HT-29 (cell line): ENCODE measurements at places on chromosomes 12 and 14. TPM values are rescaled to one million over a fixed set of nuclear protein-coding genes. Genes with fewer than 3 reads are reported as not detected.
A peak's percentile ranks its signal among the peaks of the same experiment; 100 is the strongest.

DNA sequence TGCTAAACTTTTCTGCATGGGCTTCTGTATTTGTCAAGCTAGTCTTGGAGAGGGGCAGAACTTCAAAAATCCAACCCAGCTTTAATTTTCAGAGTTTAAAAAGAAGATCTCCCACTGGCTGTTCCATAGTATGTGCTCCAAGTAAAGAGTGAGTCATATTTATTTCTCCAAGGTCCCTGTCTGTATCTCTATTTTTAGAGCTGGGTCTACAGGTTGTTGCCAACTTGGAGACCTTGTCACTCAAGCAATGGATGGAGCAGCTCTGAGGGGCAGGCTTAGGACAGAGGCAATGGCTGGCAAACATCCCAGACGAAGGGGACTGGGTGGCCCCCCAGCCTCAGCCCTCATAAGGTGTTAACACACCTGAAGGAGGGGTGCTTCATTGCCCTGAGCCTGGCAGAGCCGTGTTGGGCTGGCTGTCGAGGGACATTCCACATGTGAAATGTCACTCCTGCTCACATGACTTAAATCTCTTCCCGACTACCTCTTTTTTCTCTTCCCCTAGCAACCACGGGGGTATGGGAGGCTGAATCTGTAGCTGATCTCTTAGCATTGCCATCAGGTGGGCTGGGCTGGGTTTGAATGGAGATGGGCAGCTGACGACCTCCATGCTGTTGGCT is 103.1 kb downstream of the SMOC1 start:
- DNase-seq, result no peak

- DNase-seq, result no peak
These were observed 95.2 kb downstream of the AACS start for GRCh38 chr12:125160281-125160955.

GRCh38 chr12:40149673-40150260 is 43.9 kb upstream of the SLC2A13 start:
- peak; percentile 60 for DNase-seq

GRCh38 chr12:2854669-2855453 is 2.0 kb downstream of the TEX52 start:
- DNase-seq, result peak; percentile 92

DNA sequence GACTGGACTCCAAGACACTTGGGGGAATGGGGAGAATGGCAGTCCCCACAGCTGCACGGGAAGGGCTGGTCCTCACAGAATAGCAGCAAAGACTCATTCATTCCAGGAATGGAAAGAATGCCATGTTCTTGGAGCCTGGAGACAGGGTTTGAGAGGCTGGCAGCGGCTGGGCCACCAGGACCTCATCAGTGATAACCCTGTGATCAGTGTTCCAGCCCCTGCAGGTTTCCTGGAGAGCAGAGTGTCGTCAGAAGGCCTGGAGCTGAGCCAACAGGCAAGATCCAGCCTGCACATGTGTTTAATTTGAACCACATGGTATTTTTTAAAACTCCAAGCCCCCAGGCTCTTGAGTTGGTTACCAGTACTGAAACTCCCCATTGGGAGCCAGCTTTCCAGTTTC is 11.3 kb downstream of the BDKRB1 start:
- no peak for DNase-seq

- no peak for DNase-seq
These were observed 137.2 kb upstream of the PLEKHA5 start for GRCh38 chr12:18992336-18992735.

DNA sequence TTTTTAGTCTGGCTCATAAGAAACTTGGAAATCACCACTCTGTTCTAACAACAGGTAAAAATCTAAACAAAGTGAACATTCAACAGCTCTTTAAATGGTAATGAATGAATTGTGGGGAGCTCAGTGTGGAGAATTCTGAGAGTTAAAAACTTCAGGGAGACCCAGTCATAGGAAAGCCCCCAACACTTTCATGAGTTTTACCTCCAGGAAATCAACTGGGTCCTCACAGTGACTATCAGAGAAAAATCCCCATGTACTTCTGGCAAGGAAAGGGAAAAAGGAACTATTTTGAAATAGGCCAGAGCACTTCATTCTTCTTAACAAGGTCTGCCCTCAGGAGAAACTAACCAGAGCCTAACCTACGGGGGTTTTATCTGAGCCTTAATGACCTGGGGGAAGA is 134.7 kb downstream of the CMAS start:
- DNase-seq, result no peak

GRCh38 chr12:113796066-113796827 is 169.9 kb downstream of the RBM19 start:
- DNase-seq, result no peak

The LIMA1 gene
- total RNA-seq, result 81.4 and 91.1 TPM in 2 replicates

The FSCB gene
- total RNA-seq, result not detected in 2 replicates

The NANOG gene
- total RNA-seq, result not detected in 2 replicates

The ALX1 gene
- total RNA-seq, result not detected in 2 replicates

The NIN gene
- total RNA-seq, result 5.9 and 12.4 TPM in 2 replicates

The POTEG gene
- total RNA-seq, result not detected in 2 replicates

The RTL1 gene
- not detected in 2 replicates for total RNA-seq
